ENCODE measurements at places on chromosomes 16 and 17.

GRCh38 chr16:86565644-86566511, 751 bp upstream of the FOXC2 start:
- no peak for DNase-seq

DNA sequence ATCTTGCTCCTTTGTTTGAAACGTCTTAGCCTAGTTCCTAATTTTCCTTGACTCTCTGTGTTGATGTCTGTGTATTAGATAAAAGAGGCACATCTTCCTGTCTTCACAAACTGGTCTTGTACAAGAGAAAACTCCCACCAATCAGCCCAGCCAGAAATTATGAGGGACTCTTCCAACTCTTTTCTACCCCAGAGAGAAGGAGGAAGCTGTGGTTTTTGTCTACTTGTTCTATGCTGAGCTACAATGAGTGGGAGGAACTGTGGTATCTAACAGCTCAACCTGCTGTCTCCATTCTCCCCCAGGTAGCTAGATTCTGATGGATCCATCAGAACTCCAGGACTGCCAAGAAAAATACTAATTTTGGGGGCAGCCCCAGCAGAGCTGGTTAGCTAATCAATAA, 392.5 kb downstream of the HS3ST3B1 start:
- no peak for DNase-seq

DNA sequence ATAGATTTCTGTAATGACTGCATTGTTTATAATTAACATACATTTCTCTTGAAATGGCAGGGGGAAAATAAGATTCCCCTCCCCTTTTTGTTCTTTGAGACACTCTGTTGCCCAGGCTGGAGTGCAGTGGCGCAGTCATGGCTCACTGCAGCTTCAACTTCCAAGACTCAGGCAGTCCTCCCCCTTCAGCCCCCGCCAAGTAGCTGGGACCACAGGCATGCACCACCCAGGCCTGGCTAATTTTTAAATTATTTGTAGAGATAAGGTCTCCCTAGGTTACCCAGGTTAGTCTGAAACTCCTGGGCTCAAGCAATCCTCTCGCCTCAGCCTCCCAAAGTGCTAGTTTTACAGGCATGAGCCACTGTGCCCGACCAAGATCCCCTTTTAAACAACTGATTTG, 67.7 kb downstream of the KATNIP start:
- no peak for DNase-seq

DNA sequence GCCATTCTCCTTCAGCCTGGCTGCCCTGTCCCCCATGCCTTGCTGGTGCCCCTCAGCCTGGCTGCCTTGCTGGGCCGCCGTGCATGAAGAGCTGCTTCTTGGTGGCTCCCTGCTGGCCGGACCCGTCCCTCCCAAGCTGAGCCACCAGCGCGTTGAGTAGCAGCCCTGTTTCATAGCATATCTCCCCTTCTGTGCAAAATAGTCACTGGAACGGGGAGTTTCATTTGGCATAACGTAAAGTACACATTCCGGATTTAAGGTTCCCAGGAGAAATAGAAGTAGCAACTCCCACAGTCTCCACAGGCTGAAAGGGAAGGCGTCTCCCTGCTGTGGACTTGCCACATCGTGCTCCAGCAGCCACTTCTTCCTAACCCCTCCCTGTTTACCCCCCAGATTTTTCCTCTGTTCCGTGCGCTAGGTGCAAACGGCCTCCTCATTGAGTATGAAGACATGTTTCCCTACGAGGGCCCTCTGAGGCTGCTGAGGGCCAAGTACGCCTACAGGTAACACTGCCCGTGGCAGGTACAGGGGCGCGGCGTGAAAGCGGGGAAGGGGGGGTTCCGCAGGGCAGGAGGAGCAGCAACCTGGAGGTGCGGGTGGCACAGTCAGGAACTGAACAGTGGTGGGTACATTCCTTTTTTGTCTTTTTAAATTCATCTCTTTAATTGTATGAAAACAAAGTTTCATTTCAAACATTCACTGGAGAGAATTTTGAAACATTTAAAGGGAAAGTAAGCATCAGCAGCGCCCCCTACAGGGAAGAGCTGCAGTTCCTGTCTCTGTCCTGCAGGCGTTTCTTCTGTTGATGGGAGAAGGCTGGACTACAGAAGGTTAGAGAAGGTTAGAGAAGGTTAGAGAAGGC, 5.8 kb upstream of the OGFOD3 start:
- DNase-seq: no peak

- no peak for DNase-seq
Measured at GRCh38 chr16:89709166-89709565, 7.7 kb upstream of the SPATA2L start.

DNA sequence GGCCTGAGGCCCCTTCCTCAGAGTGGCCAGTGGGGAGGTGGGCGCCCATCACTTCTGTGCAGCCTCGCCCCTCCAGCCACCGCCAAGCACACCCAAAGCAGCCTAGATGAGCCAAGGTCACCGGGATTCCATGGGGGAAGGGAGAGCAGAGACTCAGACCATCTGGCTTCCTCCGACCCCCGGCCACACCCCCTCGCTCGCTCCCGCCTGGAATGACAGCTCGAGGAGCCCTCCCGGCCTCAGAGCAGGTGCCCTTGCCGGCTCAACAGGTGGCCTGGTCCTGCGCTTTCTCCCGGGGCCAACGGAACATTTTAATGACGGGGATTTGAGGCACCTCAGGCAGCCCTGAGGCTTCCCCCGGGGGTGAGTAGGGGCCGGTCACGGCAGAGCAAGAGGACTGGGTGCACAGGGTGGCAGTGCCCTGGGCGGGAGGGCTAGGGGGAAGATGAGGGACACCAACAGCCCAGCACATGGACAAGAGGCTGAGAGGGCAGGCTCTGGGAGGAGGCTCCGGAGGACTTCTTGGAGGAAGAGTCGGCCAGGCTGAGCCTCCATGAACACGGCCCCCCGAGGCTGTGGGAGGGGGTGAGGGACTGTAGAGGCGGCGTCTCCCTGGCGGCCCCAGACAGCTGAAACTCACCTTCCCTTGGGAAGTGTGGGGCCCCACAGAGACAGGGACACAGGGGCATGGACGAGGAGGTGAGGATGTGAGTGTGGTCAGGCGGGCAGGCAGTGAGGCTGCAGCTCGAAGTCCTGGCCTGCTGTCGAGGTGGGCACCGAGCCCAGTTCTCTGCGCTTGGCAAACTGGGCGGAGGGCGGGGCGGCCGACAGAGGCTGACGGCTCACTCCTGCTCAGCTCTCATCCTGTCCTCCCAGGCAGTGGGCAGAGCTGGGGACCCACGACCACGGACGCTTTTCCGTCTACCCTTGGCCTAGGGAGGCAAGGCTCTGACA, 12.5 kb upstream of the C1QTNF8 start:
- DNase-seq: no peak
